ENCODE measurements at places on chromosomes 5 and 9.

GRCh38 chr5:16914108-16914435 is 22.0 kb downstream of the MYO10 start:
- DNase-seq = no peak

GRCh38 chr5:9699681-9700080 is 69.5 kb upstream of the TAS2R1 start:
- DNase-seq = no peak

DNA sequence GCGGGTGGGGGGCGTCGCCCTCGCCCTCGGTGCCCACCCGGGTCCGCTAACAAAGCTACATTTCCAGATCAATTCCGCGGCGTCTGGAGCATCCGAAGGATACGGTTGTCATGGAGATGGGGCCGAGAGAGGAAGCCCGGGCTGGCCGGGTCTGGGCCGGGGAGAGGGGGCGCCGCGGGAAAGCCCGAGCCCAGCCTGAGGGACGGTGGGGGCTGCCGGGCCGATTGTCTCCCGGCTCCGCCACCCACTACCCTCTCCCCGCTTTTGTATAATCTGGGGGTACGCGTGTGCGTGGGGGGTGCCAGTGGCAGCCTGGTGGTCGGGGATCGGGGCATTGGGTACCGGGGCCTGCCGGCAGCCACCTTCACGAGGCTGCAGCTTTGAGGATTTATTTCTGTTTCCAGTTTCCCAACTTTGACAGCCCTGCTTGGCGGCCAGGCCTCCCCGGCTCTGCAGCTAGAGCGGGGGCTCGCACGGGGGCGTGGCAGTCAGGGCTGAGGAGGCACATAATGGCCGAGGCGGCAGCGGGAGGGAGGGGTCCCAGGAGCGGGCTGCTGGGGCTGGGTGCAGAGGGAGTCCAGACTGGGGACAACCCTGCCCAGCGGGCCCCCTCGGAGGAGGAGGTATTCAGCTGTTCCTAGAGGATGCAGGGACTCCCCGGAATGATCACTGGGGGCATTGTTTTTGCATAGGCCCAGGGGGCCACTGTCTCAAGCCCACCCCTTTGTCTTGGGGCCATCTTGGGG is 626 bp downstream of the PSD2 start:
- DNase-seq = no peak

DNA sequence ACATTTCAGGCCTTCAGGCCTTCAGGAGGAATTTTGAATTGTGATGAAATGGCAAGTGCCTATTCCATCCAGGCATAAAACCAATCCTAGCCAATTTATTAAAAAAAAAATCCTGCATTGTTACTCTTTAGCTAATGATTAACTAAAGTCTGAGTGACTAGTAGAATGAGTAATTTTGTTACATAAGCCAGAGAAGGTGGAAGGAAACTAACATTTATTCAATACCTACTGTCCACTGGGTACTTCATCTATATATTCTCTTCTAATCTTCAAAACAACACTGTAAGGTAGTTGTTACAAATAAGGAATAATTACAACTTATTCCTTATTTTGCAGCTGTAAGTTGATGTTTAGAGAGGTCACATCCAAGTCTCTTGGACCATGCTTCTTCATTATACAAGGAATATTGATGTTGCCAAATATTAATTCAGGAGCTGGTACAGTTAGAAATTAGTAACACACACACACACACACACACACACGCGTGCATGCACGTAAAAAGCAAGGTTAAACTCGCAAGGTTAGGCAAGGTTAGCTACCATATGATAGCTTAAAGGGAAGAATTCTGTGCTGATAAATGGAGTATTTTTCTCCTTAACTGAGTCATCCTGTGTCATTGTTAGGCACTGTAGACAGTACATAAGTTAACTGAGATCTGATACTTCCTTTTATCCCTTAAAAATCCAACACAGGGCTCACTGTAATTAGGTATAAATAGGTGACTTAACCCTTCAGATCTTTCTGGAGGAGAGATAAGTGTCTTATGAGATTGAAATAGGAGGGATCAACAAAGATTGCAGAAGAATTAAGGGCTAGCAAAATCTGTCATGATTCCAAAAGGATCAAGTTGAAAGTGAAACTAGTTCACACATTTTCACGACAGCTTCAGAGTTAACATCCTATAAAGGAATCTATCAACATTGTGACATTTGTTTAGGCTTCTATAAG is 596.9 kb downstream of the PDE4D start:
- no peak for DNase-seq

DNA sequence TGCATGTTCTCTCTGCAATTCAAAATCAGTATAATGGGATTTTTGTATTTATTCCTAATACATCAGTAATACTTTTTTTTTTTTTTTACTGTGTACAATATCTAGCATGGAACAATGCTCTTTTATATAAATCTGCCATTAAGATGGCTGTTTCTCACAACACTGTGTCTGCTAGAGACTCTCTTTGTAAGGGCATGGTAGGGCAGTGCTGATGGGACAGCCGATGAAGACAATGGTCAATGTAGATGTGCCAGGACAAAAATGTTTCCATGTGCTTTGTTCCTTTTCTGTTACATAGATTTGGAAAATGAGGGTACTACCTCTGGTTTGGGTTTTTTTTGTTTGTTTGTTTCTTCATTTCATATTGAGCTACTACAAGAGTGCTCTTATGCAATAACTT is 95.3 kb upstream of the ITGA2 start:
- DNase-seq = no peak

DNA sequence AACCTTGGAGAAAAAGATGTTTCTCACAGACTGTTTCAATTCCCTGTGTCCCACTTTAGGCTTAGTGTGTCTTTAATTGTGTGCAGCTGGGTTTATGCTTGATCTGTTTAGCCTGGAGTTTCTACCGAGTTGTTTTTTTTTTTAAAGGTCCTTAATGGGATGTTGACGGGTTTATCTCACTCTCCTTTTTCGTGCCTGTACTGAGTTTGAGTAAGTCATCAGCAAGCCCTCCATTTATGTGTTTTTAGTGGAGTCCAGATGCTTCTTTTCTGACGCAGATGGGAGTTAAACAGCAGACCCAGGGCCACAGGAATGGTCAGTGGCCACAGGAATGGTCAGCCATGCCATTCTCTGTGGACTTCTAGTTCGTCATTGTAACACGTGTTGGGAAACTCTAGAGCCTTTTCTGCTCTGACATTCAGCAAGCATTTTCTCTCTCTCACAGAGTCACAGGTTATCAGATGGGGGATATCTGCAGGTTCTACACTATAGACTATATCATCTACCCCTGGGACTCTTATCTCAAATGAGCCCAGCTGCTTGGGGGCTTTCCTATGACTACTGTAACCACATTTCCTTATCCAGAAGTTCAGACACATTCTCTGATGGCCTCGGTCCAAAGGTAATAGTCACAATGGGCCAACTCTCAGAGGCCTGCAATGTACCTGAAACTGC is 190.5 kb downstream of the TTLL11 start:
- DNase-seq = no peak

DNA sequence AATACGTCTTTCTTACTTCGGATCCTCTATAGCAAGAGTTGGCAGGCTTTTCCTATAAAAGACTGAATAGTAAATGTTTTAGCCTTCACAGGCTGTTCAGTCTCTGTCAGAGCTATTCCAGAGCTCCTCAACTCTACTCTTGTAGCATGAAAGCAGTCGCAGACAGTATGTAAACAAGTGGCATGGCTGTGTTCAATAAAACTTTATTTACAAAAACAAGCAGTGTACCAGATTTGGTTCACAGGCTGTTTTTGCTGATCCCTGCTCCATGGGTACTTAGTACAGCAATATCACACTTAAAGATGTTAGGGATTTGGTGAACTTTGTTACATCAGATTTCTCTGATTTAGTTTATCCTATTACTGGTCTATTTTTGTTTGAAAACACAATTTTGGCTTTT is 235.2 kb downstream of the MLLT3 start:
- DNase-seq = no peak

DNA sequence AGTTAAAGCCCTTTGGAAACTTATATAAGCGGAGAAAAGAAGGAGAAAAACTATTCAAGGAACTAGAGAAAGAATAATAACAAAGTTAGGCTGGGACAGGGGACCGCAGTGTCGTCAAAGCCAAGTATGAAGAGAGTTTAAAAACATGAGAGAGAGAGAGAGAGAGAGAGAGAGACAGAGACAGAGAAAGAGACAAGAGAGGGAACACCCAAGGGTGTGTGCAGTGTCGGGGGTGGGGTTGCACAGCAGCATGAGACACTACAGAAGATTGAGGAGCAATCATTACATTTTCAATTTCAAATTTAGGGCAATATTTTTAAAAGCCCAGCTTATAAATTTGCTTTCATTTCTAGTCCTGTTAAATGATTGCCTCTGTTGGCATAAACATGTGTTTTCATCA is 74.3 kb downstream of the NNT start:
- no peak for DNase-seq

- no peak for DNase-seq
Observed at GRCh38 chr9:18699764-18700163, 225.8 kb downstream of the ADAMTSL1 start.

DNA sequence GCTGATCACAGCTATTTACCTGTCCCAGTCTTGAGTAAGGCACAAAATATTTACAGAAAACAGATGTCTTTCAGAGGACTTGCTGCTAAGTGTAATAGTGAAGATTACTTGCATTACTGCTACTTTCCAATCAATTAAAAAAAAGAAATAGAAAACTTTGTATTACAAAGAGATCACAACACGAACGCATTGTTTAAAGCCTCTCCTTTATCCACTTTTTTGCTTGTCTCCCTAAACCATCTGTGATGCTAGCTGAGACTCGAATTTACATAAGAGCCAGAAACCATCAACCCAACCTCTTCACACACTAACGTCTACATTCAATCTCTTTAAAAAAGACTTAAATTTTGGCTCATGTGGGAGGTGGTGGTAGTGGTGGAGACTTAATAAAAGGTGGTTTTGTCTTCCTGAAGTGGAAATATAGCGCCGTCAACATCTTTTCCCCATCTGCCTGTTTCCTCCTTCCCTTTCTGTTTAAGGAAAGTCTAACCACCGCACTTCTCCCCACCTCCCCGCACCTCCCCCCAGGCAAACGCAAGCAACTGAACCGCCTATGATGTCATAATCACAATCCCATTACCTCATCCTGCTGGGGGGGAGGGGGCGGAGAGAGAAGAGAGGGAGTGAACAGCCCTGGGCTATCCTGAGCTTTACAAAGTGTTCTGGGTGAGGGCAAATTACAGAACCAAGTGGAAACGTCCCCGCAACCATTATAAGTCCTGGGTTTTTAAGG is 948 bp upstream of the FAM53C start:
- no peak for DNase-seq

DNA sequence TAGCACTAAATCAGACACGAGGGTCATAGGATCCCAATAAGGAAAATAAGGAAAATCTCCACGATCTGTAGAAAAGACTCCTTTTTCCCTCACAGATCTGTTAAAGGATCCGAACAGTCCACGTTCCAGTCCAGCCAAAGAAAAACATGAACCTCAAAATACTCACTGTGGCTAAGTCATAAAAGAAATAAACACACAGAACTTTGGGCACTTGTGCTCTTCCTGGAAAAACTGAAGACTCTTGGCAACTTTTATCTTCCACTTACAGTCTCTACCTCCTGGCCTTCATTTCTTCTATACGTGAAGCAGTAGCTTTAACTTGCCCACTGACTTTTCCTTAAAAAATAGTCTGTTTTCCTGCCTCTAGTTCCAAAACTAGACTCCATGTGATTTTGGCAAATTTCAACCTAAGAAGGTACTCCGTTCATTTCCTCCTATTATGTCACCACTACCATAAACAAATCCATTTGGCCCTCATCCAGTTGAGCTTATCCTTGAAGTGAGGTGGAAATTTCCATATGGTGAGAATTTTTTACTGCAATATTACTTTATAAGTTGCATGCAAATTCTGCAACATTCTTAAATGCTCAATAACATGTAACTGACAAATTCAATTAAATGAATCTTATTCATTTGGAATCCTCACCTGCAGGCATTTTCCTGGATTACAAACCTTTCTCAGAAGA is 5.3 kb upstream of the LHFPL2 start:
- DNase-seq = no peak

DNA sequence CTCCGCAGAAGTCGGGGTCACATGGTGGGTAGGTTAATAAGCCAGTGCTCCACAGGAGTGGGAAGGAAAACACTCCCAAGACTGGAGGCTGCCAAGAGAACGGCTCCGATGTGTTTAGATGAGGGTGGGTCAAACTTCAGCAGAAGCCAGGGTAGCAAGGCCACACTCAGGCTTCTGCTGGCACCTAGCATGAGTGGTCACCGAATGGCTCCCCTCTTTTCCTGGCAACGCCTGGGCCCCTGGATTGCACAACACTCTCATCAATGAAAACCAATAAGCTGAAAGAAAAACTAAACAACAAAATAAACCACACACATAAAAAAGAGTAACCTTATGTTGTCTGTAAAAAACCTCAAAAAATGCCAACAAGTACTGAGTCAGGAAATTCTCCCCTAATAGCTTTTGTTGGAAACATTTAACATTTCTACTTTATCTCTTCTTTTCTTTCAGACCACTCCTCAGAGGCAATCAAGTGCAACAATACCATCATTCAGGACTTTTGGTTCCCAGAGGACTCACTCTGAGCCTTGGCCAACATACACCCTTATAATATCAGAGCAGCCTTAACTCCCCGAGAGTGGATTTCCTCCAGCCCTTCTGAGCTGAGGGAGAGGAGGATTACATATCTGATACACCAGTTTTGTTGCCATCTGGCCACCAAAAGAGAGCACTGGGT is 279.9 kb downstream of the ENC1 start:
- DNase-seq = no peak

GRCh38 chr5:82622205-82622604 is 344.1 kb upstream of the RPS23 start:
- DNase-seq = no peak

GRCh38 chr5:73727470-73727869 is 101.5 kb downstream of the ARHGEF28 start:
- no peak for DNase-seq

DNA sequence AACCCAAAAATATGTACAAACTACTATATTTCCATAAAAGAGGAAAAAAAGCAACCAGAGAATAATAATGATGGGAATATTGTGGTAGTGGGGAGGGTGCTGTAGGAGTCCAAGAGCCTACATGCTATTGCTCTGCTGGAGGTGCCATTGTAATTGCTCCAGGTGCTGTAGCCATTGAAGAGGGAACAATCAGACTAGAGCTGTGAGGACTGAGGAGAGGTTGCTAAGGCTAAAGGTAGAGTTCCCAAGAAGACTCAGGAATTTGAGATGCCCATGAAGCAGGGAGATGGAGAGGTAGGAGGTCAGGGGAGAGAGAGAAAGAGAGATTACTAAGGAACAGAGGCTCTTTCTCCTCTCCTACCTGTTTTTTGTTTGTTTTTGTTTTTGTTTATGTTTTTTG is 394.0 kb downstream of the DMRTA1 start:
- DNase-seq = no peak
